GOT3 (cell line): ENCODE measurements at places on chromosomes 5 and 9.

GRCh38 chr9:120603591-120603990, 23.6 kb upstream of the CDK5RAP2 start:
- DNase-seq, result no peak

DNA sequence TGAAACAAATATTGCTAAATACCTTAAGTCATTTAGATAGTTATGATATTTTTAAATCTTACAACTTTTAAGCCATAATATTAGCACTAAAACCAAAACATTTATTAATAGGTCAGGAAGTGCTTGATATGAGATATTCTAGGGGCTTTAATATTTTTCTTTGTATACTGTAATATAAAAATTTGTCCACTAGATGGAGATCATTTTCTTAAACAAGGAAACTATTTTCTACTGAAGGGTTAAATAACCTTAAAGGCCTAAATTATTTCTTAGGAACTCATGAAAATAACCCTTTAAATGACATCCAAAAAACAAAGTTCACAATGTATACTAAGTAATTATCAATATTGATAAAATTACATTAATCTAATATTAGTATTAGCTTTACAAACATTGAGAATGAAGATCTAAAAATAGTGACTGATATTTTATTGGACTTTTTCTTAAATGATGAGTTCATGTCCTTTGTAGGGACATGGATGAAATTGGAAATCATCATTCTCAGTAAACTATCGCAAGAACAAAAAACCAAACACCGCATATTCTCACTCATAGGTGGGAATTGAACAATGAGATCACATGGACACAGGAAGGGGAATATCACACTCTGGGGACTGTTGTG, 635.7 kb downstream of the RAB3C start:
- no peak for DNase-seq

- no peak for DNase-seq
Measured at GRCh38 chr9:129801504-129801903, 1.5 kb upstream of the TOR1B start.

- DNase-seq, result no peak
Measured at GRCh38 chr5:164680812-164681520, 1175.5 kb downstream of the MAT2B start.

- no peak for DNase-seq
Measured at GRCh38 chr5:761059-761771, 23.3 kb downstream of the ZDHHC11B start.

DNA sequence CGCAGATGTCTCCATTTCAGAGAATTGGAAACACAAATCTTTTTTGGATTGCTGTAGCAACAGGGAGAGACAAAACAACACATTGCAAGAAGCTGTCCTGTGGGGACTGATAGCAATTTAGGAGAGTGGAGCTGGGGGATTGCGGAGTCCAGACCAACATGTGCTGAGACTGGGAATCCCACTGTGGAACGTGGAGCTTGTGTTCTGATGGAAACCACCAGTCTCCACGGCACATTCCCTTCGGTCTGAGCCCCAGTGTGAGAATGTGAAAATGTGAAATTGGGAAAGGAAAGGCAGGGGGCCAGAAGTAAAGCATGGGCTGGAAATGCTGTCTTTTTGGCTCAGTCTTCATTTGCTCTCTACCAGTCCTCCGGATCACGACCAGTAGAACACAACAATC, 348.8 kb upstream of the TNC start:
- DNase-seq, result no peak

DNA sequence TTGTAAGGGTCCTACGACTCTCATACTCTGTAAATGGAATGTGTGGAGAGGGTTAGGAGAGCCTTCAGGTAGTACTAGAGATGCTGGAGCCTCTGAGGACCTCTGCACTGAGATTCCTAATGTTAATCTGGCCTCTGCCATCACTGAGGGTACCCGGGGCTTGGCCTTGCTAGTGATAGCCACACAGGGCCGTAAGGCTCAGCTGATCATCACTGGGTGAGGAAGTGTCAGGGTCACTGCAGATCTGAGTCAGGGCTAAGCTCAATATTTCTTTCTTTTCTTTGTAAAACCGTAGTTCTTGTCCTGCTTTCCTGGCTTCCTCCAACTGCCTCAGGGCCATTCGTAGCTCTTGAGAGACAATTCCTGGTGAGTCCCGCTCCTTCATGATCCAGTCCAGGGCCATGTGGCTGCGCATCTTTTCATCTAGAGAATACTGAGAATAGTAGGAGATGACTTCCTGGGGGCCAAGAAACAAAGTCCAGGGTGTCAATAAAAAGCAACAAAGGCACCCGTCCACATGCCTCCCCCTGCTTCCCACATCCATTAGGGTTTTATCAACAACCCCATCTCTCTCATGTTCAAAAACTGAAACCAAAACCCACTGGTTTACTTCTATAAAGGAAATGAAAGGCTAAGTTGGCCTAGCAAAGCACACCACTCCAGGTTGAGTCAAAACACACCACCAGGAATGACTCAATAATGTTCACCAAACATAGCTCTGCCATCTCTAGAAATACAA, 47.7 kb downstream of the LIX1 start:
- no peak for DNase-seq

- no peak for DNase-seq
Measured at GRCh38 chr9:117121316-117121715, 293.5 kb downstream of the ASTN2 start.

GRCh38 chr5:107589520-107590193, 81.1 kb downstream of the EFNA5 start:
- no peak for DNase-seq

- DNase-seq, result no peak
Measured at GRCh38 chr9:135737840-135738521, 36.0 kb downstream of the KCNT1 start.

DNA sequence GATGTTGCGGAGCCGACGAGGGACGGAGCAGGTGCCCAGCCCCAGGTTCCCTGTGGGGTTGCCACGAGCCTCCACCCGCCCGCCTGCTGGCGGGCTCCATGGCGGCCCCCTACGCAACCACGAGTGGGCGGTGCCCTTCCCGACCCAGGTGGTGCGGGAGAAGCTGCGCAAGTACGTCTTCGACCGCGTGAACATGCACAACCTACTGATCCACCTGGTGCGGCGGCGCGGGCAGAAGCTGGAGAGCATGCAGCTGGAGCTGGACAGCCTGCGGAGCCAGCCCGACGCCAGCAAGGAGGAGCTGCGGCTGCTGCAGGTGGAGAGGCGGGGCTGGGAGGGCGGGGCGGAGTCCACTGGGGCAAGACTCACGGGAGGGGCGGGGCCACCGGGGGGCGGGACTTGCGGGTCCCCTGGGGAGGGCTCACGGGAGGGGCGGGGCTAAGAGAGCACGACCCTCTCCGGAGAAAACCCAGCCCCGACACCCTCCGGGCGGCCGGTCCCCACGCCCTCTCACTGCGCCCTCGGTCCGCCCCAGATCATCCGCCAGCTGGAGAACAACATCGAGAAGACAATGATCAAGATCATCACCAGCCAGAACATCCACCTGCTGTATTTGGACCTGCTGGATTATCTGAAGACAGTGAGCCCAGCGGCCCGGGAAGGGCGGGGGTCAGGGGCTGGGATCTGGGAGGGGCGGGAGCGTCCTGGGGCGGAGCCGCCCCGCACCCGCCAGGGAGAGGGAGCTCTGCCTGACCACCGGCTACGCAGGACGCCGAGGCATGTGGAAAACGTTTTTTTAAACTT, 3.9 kb downstream of the CCDC183 start:
- DNase-seq, result no peak

DNA sequence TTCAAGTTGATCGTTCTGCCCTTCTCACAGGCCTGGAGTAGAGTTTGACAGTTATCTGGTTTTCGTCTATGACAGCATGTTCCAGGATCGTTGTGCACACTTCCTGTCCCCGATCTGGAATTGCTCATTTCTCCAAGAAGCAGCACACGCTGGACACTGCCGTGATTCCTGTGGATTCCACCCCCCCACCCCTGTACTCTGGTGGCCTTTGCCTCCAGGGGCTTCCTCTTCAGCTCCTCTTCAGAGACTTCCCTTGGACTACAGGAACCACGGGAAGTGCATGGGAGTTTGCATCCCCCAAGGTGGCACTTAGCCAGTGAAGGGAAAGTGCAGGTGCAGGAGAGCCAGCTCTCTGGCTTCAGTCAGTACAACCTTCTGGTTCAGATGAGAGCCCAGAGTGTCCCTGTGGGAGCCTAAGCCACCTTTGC, 160.7 kb downstream of the CACNA1B start:
- no peak for DNase-seq
